ENCODE measurements at places on chromosomes 11 and 22.

DNA sequence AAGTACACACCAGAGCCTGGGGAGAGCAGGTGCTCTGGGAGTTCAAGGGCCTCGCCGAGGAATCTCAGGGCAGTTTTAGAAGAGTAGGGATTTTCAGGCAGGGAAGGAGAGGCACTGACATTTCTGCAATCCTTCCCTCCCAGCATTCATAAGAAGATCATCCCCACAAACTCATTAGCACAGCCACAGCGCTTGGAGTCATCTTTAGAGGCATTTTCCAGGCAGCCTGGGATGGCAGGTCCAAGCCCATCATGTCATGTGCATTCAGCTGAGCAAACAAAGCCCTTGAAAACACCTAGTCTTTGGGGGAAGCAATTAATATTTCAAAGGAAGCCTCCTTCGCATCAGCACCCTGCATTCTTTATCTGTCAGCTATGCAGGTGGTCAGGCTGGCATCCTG lies 43.8 kb downstream of the MAP6 start:
- no peak for DNase-seq

- DNase-seq, result no peak
These were observed 26.2 kb downstream of the PGR start for GRCh38 chr11:101103433-101103832.

GRCh38 chr11:116960930-116961329 lies 123.5 kb upstream of the APOA1 start:
- no peak for DNase-seq

DNA sequence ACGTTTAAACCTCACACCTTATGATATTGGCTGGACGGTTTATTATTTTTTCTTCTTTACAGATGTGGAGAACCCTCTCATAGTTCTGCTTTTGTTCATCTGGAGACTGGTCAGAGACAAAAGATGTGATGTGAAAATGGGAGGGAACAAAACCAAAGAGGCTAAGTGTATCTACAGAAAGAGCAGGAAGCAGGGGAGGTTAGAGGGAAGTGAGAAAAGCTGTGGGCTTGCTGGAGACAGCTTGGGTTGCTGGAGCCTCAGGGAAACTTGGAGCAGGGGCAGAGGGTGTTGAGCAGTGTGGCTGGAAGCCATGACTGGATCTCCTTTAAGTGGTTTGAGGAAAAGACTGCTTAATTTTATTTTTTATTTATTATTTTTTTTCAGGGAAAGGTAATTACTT lies 79.0 kb upstream of the SNX19 start:
- DNase-seq, result no peak

DNA sequence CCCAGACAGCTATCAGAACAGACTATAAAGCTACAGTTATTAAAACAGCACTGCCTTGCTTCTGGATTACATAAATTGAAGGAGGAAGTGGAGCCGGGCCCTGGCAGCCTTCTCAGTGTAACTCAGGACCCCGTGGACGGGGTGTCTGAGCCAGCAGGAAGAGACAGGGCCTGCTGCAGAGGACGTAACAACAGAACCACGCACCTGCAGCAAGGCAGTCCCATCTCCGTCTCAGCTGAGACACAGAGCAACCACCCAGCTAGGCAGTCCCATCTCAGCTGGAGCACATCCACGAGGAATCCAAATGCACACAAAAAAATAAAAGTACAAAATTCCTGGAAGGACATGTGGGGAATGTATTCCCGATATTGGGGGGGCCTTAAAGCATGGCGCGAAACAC lies 17.1 kb upstream of the KRTAP5-6 start:
- no peak for DNase-seq

- DNase-seq, result no peak
These were observed 666 bp downstream of the MSANTD4 start for GRCh38 chr11:106021181-106021966.

- DNase-seq, result peak; percentile 32
These were observed 46.6 kb downstream of the CWC15 start for GRCh38 chr11:94926698-94927237.

- DNase-seq, result no peak
These were observed 18.9 kb upstream of the IL17REL start for GRCh38 chr22:50031189-50032091.

DNA sequence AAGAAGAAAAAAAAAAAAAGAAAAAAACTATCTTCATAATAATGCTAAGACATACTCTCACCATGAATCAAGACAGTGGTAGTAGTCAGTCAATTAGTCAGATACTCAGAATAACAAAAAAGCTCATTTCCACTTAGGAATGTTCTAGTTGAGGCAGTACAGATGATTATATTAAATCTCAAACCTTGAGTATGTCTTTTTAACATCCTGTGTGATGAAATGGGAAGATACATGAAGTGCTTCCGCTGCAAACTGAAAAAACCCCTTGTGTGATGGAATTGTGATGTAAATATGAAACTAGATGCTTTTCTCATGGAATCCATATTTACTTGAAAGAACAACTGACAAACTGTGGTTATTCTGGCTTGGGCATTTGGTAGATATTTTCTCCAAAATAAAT lies 13.7 kb downstream of the AMOTL1 start:
- DNase-seq, result no peak

- no peak for DNase-seq
These were observed 108.5 kb downstream of the DBX1 start for GRCh38 chr11:20051469-20052399.

DNA sequence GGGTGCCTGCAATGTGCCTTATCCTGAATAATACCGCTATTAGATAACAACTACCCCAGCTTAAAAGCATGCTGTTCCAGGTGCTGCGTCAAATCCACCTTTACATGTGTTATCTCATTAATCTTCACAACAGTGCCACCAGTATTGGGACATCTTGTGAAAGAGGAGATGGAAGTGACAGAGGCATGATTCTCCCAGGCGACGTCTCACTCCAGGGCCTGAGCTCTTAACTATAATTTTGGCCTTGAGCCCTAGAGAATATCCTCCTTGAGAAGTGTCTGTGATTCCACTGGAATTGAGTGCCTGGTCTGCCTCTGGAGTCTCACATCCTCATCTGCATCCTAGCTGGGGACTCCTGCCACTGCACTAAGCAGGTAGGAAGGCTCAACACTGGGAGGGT lies 43.8 kb downstream of the RPL27A start:
- no peak for DNase-seq

All from hippocampal formation (tissue), 2 donors.